Brain microvascular endothelial cell (primary cell): ENCODE measurements at places on chromosomes 5 and 9.

DNA sequence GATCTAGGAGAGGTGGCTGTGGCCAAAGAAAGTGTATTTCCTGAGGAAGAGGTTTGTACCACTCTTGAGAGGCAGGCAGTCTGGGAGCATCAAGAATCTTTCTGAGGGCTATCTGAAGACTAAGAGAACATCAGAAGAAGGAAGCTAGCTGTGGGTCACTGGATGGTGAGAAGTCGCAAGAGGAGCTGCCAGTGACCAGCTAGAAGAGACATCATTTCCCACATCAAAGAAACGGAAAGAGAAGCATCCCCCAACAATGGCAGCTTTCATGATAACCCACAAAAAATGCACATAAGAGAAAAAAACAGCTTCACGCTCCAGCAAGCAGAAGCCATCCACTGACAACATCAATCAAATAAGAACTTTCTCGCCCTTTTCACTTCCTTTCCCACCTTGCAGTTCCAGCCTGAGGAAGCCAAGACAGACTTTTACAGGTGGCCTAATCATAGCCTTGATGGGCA, 25.0 kb upstream of the CEP78 start:
- no peak for DNase-seq

DNA sequence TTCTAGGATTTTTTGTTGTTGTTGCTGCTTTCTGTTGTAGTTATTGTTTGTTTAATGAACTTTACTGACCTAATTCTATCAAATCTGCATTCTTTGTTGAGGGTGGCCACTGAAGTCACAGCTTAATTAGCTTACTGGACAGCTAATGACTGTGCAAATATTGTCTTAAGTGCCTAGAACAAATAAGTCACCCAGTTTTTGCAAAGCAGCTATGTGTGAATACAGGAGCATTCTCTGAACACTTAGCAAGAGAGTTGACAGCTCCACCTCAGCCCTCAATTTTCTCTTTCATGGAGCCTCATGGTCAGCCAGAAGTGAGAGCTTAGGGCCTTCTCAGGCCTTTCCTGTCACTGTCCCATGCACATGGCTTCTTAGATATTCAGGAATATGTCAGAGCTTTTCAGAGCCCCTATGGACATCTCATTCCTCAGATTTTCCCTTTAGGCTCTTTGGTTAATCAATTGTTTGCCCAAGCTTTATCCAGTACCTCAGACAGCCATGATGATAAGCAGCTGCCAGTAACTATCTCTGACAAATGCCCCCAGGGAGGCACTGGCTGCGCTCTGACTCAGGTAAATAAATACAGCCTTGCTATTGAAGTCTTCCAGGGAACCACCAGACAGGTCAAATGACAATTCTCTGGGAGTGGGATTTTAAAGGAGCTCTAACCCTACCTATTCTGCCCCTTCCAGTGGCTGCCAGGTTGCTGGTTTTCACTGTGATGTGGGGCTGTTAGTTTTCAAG, 241.4 kb upstream of the IL12B start:
- no peak for DNase-seq

- DNase-seq: no peak
Measured at GRCh38 chr5:98398465-98398864, 375.0 kb upstream of the RGMB start.

- no peak for DNase-seq
Measured at GRCh38 chr5:115623658-115624057, 2.2 kb downstream of the TMED7 start.

DNA sequence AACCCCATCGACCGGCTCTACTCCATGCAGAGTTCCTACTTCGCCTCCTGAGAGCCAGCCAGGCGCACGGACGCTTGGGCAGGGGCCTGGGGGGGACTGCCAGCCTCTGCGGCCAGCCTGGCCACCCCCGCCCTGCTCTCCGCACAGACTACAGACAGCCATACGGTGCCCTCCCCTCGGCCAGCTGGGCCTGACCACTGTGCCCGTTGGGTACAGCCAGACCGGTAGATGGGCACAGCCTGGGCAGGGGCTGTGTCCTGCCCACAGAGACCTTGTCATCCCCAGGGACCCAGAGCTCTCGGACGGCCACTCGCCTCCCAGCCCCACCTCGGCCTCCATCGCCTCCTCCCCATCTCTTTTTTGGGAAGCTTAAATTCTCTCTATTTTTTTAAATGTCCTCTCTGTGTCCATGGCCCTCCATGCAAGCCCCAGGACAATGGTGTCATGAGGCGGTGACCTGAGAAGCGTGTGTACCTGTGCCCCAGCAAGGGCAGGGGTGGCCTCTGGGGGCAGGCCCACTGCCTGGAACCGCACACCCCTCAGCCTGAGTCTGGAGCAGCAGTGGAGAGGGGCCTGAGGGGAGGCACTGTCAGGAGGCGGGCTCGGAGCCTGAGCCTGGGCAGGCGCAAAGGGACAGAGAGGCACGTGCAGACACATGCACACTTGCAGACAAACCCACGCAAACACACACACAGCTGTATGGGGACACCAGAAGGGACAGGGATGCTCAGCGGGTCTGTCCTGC, 82.8 kb downstream of the LMX1B start:
- no peak for DNase-seq

GRCh38 chr5:75067434-75067833, 15.1 kb upstream of the GCNT4 start:
- DNase-seq: no peak

DNA sequence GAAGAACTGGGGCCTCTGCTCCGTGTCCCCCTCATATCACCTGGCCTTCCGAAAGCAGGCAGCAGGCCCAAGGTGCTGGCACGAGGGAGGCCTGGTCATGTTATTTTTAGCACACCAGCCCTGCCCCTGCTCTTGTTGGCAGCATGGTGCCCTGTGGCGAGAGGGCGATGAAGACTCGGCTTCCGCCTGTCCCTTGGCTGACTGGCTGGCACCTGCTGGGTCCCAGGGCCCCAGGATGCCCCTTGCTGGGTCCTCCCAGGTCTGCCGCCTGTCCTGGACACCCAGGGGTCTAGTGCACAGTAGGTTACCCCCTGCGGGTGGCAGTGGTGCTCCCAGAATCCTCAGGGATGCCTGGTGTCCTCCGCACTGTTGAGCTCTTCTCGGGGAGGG, 77.0 kb downstream of the RXRA start:
- no peak for DNase-seq

- DNase-seq: peak; percentile 59
Measured at GRCh38 chr9:112819635-112820496, 69.3 kb downstream of the SNX30 start.

DNA sequence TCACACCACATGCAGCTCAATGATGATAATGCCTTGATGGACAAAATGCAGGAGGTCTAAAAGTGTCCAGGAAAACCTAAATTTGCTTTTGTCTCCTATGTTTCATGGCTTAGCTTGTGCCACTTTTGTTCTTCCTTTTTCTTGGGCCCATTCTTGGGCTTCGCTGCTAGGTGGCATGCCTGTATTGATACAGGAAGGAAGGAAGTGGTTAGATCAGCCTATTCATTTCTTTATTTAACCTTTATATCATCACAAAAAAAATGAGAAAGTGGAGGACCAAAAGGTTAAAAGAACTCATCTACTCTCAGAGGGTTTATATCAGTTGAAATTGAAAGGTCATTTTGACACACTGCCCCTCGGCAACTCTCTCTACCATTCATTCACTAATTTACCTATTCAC, 260.2 kb downstream of the ARHGAP26 start:
- no peak for DNase-seq

- no peak for DNase-seq
Measured at GRCh38 chr5:173611706-173612105, 4.7 kb downstream of the BOD1 start.

GRCh38 chr5:52996979-52997378, 7.8 kb downstream of the ITGA2 start:
- no peak for DNase-seq

DNA sequence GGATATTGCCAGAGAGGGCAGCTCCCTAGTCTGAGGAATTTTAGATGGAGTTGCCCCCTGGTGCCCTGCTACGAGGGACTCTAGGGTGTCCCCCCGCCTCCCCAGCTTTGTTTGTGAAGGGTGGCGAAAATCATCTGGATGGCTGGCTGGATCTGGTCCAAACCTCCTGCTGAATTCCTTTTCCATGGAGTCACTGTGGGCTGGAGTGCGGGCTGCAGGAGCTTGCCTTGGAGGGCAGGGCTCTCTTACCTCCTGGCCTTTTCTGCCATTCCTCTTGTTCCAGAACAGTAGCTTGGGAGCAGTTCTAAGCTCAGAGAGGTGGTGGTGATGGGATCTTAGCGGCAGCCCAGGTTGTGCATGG, 2.1 kb downstream of the SYNPO start:
- peak; percentile 87 for DNase-seq

- DNase-seq: peak; percentile 47
Measured at GRCh38 chr5:170638454-170639220, 134.8 kb downstream of the KCNIP1 start.

DNA sequence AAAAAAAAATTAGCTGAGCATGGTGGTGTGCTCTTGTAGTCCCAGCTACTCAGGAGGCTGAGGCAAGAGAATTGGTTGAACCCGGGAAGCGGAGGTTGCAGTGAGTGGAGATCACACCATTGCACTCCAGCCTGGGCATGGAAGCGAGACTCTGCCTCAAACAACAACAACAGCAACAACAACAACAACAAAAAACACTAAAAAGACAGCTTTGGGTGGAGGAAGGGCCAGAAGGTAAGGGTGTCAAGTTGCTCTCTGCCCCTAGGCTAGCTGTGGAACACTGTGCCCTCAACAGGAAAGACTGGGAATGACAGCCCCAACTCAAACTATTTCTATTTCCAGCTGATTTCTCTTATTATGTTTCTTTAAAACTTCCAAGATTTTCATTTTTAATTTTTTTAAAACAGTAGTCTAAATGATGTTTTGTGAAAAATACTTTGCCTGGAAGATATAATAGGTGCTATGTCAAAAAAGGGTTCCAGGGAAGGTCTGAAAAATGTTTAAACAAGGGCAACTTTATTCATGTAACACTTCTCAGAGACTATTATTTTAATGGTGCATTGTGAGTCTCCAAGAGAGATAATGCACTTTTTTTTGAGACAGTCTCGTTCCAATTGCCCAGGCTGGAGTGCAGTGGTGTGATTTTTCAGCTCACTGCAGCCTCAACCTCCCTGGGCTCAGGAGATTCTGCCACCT, 29.9 kb downstream of the CLINT1 start:
- no peak for DNase-seq

GRCh38 chr5:179890751-179891682, 16.7 kb downstream of the TBC1D9B start:
- no peak for DNase-seq

DNA sequence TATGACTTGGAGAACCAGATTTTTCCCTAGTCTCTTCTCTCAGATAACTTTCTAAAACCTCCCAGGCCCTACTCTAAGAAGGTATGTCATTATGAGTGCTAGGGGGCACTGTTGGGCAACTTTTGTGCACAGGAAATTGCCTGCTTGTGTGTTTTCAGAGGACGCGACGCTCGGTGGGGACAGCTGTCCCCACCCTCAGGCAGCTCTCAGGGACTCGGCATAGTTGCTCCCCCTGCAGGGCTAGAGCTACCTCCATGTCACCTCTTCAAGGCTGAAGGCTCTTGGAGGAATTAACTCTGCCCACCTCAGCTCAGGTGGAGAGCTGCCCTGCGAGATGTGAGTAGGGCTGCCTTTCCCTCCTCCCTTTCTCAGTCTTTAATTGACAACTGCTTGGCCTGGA, 10.2 kb upstream of the TIFAB start:
- peak; percentile 21 for DNase-seq

DNA sequence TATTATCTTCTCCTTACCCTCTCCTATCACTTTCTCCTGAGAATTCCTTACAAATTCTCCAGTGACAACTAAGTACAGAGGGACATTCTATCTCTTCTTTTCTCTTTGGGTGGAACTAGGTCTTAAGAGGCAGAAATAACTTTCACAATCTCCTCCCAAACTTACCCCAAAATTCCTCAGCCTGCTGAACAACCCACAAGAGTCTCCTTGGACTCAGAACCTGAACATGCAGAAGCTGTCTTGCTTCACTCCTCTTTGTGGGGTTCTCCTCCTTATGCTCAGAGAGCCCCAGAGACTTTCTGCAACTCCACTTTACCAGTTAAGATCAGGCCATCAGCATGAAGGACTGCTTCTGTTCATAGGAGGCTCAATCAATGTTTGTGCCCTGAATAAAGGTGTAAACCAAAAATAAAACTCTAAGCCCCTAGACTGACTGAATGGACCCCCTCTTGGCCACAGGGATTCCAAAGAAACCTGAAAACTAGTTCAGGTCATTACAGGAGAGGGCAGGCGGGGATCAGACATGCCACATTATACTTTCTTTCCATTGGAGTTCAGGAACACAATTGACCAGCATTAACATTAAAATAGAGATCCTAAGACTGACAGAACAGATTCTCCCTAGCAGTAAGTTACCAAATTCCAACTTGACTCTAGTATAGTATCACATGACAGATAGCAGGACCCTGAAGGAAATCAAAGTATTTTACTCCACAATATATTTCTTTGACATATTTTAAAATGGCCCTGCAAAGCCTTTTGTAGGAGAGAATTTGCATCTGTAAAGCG, 179.7 kb upstream of the FBXL17 start:
- no peak for DNase-seq

DNA sequence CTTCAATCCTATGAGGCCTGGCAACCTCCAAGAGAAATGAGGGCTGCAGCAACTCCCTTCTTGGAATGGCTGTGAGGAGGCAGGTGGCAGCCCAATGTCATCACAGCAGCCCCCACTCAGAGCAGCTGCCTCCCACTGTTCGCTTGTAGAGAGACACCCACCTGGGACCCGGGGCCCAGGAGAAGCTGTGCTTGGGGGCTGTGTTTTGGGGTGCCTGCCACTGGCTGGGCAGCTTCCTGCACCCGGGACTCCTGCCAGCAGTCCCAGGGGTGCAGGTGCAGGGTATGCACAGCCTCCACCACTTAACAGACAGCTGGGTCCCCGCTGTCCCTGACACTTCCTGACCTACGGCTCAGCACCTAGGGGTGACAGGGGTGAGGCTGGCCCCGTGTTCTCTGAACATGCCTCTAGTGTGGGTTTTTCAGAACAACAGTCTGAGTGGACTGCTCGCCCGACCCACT, 26.2 kb downstream of the NIPAL4 start:
- no peak for DNase-seq

DNA sequence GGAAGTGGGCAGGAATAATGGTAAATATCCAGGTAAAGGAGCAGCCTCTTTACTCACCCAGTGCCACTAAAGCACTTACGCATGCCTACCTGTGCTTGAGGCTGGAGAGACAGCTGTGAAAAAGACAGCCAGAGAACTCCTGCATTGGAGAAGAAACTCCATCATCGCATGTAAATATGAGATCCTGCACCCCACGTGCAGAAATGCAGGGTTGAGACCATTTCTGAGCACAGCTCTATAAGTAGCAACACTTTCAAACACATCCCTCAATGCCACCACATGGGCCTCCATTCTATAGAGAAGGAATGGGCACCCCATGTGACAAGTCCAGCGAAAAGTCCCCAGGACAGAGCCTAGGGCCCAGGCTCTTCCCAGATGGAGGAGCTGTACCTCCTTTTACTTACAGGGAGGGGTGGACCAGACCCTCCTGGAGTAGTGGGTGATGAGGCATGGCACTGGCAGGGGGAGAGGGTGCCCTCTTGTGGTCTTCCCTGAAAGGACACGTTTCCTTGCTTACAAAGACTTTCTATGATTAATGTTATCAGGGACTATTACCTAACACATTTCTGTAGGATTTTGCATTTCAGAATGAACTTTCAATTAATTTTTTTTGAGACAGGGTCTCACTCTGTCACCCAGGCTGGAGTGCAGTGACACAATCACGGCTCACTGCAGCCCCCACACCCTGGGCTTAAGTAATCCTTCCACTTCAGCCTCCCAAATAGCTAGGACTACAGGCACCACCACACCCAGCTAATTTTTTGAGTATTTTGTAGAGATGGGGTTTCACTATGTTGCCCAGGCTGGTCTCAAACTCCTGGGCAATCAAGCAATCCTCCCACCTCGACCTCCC, 55.3 kb upstream of the IL17B start:
- peak; percentile 78 for DNase-seq

GRCh38 chr9:678897-679296, 162.6 kb upstream of the DMRT1 start:
- no peak for DNase-seq
